ENCODE measurements at places on chromosomes 7 and 10.

DNA sequence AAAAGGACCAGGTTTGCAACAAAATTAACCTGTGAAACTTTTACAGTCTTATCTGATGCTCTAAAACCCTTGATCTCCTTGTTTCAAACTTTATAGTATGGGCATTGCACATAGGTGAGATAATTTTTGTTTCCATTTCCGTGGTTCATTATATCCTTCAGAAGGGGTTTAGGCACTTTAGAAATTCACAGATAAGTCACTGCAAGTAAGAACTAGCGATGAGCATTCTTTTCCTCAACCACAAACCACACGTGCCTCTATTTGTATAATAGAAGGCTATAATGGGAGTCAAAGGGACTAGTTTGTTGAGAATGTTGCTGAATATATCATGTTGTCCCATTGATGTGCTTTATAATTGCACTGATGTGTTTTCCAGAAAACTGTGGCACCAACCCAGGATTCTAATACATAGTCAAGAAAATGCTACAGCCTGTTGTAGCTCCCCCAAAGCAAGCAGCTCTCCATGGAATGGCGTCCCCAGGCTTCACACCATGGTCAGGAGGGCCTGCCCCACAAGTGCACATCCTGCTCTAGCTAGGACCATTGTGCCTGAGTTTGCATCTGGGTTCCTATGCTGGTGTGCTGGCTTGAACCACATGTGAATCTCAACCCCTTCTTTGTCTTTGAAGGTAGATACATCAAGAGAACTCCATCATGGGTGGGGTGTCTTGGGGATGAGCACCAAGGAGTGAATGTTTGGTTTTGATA is 14.0 kb upstream of the ATXN7L1 start:
- no peak for DNase-seq

DNA sequence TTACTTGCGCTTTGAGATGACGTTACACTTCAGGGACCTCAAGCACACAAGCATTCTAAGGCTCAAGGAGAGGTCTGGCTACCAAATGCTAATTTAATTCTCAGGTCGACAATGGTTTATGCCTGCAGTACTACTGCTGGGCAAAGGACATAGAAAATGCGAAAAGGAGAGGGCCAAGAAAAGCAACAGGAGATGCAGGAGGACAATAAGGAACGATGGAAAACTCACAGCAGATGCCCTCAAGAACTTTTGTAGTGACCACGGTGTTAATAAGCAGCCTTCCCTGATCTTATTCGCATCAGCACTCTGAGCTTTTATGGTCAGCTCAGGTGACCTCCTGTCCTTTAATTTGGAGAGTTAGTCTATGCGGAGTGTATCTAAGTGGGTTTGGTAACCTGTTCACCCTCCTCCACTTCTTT is 146.3 kb downstream of the GPR85 start:
- no peak for DNase-seq

- DNase-seq, result no peak
Observed at GRCh38 chr10:78852466-78853240, 216.1 kb upstream of the ZMIZ1 start.

- DNase-seq, result no peak
Observed at GRCh38 chr10:13392701-13393100, 44.6 kb upstream of the SEPHS1 start.

- no peak for DNase-seq
Observed at GRCh38 chr7:40072268-40072667, 62.2 kb downstream of the MPLKIP start.

DNA sequence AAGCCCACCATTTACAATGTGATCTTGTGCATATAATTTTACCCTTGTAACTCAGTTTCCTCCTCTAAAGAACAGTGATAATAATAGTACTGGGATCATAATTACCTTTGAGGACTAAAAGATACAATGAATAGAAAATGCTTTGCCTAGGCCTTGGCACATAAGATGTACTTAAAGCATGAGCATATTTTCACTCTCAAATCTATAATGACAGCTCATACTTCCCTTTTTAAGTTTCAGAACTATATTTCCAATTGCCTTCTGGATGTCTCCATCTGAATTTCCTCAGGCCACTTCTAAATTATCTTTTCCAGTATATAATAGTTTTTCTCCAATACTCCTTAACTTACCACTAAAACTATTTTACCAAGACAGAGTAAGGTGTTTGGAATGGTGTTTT is 13.3 kb upstream of the ITGB8 start:
- DNase-seq, result no peak

All from neural crest cell (in vitro differentiated cells).